ENCODE measurements at places on chromosomes 7 and 10.
A peak's percentile ranks its signal among the peaks of the same experiment; 100 is the strongest.

DNA sequence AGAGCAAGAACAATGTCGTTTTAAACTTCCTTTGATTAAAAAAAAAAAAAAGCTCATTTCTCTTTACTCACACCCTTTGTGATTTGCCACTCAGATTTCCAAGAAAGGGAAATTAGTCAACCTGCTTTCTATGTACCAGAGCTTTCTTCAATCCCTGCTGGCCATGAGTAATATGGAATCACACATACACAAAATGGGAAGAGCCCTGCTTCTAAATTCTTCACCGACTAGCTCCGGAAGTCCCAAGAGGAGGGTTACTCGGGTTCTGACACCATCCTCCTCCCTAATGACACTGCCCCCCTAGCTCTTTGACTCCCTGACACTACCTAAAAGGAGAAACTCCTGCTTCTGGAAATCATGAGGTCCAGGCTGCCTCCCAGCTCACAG lies 81.8 kb upstream of the SFMBT2 start:
- DNase-seq, result no peak

- no peak for DNase-seq
These were observed 20.1 kb downstream of the MGAM2 start for GRCh38 chr7:142131439-142132185.

GRCh38 chr7:82375129-82375528 lies 68.4 kb downstream of the CACNA2D1 start:
- no peak for DNase-seq

DNA sequence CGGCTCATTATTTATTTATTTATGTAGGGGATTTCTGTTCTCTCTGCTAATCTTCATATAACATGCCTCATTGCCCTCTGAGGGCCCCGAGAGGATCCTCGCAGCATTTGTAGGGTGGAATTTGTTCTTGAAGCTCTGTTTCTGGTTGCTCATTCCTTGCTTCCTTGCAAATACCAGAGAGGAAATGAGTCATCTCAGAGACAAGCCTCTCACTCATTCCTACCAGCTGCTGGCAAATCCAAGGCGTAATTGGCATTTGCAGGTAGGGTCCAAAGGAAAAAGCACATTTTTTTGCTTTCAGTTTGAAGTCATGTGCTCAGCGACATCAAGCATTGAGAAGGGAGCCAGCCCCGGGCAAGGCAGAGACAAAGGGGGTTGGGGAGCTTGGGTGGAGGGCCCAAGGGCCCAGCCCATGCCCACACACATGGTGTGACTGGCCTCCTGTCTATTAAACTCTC lies 501.6 kb downstream of the GALNT17 start:
- DNase-seq, result no peak

- no peak for DNase-seq
These were observed 891 bp upstream of the WAPL start for GRCh38 chr10:86522510-86522855.

DNA sequence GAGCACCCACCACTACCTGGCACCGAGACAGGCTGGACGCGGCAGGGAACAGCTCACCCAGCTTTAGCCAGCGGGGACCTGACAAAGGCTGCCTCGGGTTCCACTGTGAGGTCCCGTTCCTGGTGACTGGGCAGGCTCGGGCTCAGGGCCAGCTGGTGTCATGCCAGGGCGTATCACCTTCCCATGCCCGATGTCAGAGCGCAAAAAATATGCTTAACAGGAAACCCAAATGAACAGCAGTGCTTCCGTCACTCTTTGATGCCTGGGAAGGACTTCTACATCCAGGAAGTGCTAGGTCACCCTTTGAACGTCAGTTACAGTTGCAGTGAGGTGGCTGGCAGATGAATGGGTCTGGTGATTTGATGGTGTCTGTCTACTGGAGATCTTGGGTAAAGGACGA lies 106.0 kb downstream of the ADARB2 start:
- DNase-seq, result no peak

- no peak for DNase-seq
These were observed 128.4 kb upstream of the ZNF746 start for GRCh38 chr7:149625947-149626392.

GRCh38 chr7:90758933-90759562 lies 162.9 kb downstream of the CDK14 start:
- DNase-seq, result no peak

GRCh38 chr10:132545659-132546367 lies 8.2 kb downstream of the INPP5A start:
- peak; percentile 57 for DNase-seq

- DNase-seq, result no peak
These were observed 29.5 kb downstream of the CARD11 start for GRCh38 chr7:3013975-3014792.

DNA sequence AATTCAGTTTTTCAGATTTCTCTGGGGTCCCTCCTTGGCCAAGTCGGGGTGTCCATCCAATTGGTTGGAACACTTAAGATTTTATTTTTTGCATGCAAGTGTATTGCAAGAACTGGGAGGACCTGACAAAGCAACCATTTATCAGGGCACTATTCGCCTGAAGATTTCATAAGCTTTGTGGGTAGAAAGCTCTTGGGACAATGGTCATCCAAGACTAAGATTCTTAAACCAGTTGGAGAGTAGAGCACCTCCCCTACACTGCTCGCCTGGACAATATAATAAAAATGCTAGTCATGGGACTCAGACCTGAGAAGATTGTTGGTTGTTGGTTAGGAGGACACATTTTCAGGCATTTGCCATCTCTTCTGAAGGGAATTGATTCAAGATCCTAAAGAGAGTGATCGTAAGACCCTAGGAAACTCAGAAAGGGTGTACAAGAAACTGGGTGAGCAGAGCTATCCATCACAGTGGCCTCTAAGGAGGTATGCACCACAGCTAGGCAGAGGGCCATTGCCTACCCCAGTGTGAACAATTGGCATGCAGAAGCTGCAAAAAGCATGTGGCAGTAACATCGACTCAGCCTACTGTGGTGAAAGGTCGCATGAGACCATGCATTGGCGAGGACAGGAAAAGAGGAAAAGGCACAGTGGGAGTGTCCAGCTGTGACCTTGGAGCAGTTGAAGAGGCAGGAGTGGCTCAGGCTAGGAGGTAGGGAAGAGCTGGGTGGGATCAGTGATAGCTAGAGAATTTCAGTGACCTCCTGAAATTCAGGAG lies 1235.3 kb upstream of the AUTS2 start:
- no peak for DNase-seq

DNA sequence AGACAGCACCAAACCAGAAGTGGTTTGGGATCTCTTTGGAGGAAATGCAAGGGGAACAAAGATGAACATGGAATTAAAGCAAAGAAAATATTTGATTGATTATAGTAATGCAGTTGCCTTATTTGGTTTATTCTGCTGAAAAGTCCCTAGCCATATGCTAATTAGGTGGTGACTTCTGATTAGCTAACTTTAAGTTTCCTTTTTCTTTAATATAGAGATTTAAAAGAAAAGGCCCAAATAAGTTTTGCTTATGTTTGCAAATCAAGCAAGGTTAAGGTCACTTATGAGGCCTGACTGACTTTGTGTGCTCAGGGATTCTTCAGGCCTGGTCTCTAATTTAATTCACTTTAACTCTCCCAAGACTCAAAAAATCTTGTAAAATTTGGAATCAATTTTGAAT lies 6.2 kb upstream of the ANKRD22 start:
- DNase-seq, result no peak

GRCh38 chr7:151242159-151243044 lies 6.1 kb downstream of the SMARCD3 start:
- DNase-seq, result no peak

DNA sequence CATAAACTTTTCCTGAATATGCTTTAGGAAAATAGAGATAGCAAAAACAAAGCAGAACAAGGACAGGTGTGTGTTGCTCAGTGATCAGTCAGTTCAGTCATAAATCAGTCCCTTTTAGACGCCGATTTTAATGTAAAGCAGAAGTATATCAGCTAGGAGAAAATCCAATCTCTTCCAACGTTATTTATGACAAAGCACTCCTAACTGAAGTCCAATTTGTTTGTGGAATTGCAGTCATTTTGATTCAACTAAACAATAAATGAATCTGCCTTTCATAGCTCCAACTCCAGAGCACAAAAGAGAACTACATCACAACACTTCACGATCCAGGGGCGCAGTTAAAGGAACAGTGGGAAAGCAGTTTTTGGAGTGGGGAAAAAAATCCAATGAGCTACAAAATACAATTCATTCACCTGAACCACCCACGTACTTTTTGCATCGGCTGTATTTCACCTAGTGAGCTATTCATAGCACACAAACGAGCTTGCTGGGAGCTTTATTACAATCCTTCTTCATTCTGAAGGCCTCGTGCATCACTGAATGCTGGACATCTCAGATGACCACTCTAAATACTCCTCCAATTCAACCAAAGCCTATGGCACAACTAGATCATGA lies 151.3 kb downstream of the LRRN3 start:
- DNase-seq, result no peak

DNA sequence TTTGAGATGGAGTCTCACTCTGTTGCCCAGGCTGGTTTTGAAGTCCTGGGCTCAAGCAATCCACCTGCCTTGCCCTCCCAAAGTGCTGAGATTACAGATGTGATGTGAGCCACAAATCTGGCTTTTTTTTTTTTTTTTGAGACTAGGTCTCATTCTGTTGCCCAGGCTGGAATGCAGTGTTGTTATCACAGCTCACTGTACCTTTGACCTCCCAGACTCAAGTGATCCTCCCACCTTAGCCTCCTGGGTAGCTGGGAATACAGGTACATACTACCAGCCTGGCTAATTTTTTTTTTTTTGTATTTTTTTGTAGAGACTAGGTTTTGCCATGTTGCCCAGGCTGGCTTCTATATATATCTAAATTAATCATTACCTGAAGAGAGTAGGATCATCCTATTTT lies 62.4 kb downstream of the HIF1AN start:
- no peak for DNase-seq

DNA sequence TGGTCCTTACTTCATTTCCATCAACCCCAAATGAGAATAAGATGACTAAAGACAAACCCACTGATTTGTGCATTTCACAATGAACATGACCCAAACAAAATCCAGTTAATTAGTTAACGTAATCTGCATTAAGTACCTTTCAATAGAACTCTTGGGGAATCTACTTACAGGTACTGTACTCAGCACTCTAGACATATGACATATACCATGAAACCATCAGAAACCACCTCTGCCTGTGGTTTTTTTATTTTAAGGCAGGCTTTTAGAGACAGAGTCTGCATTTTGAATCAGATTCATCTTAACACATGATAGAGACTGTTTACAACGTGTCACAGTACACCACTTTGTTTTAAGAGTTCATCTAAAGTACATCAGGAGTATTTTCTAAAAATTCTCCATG lies 168.4 kb downstream of the BTAF1 start:
- DNase-seq, result no peak

- DNase-seq, result no peak
These were observed 4.3 kb downstream of the PFKP start for GRCh38 chr10:3071405-3072198.

DNA sequence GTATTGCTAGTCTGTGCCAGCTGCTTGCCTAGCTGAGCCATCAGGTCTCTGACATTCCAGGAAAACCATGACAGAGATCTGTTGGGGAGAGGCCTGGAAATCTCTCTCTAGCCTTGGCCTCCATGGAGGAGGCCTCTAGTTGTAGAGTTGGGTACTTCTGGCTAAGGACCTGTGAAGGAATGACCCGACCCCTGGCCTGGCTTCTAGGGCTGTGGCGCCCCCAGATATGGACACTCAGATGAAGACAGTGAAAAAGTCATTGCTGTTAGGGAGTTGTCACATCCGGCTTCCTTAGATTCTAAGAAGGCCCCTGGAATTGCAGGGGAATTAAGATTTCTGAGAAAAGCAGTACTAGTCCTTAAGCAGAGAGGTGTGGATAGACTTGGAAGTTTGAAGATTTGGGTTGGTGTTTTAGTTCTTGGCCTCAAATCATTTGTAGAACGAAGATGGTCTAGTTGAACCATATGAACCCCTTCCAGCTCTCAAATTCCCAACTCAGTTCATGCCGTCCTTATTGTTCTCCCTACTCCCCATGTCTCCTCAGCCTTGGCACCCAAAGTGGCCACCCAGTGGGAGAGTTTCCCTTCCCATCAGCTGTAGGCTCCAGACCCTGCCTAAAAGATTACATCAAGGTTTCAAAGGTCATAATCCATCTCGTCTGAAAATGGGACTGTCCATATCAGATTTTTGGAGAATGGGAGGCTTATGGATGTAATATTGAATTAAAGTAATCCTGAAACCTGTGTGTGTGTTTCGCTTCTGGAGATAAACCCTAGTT lies 7.0 kb downstream of the HHEX start:
- DNase-seq, result no peak

DNA sequence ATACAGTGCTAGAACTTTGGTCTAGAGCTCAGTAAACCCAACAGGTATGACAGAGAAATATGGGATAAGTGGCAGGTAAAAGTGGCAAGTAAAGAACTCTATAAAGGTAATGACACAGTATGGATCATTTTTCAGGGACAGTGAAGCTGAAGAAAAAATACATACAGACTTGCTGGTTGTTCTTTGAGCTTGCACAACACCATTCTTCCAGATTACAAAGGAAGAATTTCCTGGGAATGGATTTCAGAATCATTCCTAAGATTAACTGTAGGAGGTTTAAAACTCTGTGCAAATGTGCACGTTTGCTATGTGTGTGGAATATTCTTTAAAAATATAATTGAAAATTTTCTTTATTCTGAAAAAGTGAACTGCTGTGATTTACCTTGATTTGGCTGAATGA lies 36.0 kb downstream of the PHF14 start:
- DNase-seq, result no peak

DNA sequence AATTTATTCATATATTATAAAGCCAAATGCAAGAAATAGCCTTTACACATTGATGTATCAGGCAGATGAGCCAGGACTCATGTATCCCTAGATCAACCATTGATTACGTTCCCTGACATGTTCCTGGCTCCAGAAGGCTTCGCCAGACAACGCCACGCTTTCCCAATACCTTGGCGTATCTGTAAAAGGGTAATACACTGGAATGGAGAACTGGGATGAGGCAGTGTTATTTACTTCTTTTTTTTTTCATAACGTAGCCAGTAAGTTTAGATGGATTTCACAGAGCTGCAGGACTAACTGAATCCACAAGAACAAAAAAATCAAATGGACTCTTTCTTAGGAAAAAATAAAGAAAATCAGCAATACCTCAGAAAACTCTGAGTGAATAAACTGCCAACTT lies 588.1 kb upstream of the SEMA3D start:
- DNase-seq, result no peak

- DNase-seq, result no peak
These were observed 8.0 kb downstream of the SMURF1 start for GRCh38 chr7:99135938-99136337.

DNA sequence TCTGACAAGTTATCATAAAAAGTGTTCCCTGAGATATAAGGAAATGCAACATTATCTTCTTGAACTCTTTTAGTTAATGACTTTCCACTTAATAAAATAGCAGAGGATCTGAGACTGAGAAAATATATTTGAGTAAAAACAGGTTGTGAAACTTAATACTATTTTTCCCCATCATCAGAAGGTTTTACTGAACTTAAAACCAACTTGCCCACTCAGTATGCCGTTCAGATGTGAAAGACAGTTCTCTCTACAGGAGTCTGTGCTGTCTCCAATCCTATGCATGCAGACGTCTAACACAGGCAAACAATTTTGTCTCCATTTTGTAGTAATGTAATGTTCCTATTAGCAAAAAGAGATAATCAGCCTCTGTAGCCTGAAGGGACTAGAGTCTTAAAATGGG lies 38.2 kb upstream of the CYP2C18 start:
- no peak for DNase-seq

GRCh38 chr10:69049566-69049961 lies 38.3 kb upstream of the SRGN start:
- no peak for DNase-seq
